ENCODE measurements at places on chromosomes 12 and 14. TPM values are rescaled to one million over a fixed set of nuclear protein-coding genes. Genes with fewer than 3 reads are reported as not detected.

DNA sequence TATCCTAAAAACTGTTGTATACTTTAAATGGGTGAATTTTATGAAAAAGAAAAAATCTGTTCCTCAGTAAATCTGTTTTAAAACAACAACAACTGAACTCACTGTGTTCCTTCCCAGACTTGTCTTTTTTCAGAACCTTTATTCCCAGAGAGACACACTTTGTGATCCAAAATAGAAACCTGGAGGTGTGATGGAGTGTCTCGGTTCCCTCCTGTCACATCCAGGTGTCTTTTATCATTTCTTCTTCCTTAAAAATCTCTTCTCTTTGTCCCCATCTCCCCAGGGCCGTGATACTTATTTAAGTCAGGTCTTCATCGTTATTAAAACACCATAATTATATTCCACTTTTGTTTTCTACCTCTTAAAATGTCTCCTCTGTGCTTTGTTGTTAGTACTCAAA, 76.2 kb upstream of the EVL start:
- no peak for DNase-seq

GRCh38 chr12:112685321-112685720, 106.2 kb upstream of the RPH3A start:
- no peak for DNase-seq

The MGAT4C gene
- 2.3 TPM for total RNA-seq

GRCh38 chr14:84584511-84584910, 945.4 kb upstream of the FLRT2 start:
- DNase-seq: no peak

DNA sequence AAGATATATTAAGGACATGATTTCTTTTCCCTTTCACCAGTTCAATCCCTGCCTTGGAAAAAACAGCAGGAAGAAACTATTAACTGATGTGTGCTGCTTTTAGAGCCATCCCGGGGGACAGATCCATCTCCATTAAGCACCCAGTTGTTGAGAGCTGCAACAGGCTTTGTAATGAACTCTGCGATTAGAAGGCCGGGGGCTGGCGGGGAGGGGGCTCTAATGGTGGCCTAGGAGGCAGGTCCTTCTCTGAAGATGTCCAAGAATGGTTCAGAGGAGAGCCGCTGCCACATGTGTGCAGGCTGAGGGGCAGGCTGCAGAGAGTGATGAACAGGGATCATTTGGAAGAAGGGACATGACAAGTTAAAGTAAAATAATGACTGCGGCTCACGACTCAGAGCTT, 67.8 kb downstream of the GALNT8 start:
- DNase-seq: no peak

The SMOC1 gene
- 0.45 TPM for total RNA-seq

DNA sequence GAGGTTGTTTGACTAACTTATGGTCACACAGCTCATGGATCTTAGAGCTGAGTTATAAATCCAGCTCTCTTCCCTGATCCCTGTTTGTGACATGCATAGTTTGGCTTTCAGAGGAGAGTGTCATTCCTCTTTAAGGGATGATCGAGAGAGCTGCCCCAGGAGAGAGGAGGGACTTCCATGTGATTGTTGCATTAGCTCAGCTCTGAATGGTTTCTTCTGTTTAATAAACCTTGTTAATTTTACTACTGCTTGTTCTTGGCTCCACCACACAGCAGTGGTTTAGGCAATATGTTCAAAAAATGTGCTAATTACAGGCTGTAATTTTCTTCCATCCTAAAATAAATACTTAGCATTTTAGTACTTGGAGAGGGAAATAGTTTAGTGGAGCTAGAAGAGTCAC, 152.5 kb downstream of the C12orf75 start:
- no peak for DNase-seq

GRCh38 chr14:56295743-56296142, 177.5 kb downstream of the PELI2 start:
- no peak for DNase-seq

The GCH1 gene
- total RNA-seq: 2.1 TPM

The FOXN4 gene
- total RNA-seq: not detected

- peak; percentile 65 for DNase-seq
These were observed at the start of gene ASPG for GRCh38 chr14:104085032-104085888. Gene ASPG, plus strand, starts transcription at chr14:104085700. Its CDS starts 71 bp downstream, at chr14:104085771.

DNA sequence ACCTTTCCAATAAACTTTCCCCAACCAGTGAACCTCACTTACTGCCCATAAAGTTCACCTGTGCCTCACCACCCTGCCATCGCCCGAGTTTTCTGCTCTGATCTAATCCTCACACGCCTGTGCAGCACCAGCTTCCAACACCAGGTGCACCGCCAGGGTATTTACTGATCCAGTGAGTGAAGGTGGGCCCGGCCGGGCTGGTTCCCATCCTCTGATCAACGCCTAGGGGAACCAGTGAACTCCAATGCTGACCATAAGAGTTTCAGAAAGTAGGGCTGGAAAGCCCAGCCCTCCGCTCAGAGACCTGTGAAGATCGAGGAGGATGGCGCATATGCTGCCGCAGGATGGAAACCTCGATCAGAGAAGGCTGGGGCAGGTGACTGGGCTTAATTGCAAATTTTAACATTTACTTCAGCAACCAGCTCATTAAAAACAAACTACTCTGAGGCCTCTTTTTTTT, 685 bp upstream of the MYL6B start:
- DNase-seq: peak; percentile 49

- no peak for DNase-seq
These were observed 218.5 kb downstream of the SLC6A15 start for GRCh38 chr12:84694116-84694515.

DNA sequence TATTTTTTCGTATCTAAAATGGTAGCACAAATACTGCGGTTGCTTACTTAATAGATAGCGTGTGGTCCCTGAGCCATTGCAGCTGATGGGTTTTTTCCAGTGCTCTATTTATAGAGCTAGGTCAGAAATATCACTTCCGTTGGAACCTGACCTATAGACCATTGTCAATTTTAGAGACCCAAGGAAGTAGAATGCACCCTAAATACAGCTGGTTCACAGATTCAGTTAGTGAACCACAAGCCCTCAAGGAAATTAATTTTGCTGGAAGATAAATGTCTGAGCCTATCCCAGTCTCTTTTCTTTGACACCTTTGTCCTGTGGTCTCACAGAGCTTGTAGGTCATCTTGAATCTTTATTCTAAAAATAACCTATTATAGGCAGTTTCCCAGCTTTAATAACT, 391.0 kb downstream of the ZFP36L1 start:
- DNase-seq: no peak

The INHBC gene
- not detected for total RNA-seq

DNA sequence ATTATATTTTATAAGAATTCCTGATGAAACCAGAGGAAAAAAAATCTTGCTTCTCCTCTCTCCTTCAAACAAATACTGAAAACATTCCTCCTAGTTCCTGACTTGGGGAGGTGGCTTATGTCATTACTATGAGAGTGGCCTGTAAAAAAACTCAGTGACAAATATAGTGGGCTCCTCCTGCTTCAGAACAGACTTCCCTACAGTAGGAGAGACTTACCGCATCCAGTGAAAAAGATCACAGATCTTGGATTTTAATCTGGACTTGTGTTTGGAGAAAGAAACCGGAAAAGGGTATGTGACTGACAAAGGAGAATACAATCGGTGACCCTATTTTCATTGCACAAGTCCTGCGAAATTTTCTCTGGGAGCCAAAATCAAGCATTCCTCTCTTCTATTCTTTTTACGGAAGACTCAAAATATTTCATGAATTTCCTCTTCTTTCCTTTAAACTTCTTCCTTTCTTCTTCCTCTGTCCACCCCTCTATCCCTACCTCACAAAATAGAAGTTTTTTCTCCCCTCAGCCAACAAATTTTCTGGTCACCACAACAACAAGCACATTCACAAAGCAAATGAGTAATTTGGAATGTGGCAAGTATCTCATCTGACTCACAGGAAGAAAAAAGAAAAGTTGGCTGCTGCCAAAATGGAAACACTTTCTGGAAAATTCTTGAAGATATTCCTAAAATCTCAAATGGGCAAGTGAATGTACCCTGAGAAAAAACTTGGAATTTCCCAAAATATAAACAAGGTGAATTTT, 185.1 kb upstream of the CDKN3 start:
- DNase-seq: no peak

The NTS gene
- 0.20 TPM for total RNA-seq

The CLMN gene
- total RNA-seq: 8.9 TPM

The LRTM2 gene
- total RNA-seq: not detected

GRCh38 chr12:2722806-2723205, 72.0 kb upstream of the FKBP4 start:
- no peak for DNase-seq

The OAS2 gene
- 8.0 TPM for total RNA-seq

The CAPZA3 gene
- not detected for total RNA-seq

DNA sequence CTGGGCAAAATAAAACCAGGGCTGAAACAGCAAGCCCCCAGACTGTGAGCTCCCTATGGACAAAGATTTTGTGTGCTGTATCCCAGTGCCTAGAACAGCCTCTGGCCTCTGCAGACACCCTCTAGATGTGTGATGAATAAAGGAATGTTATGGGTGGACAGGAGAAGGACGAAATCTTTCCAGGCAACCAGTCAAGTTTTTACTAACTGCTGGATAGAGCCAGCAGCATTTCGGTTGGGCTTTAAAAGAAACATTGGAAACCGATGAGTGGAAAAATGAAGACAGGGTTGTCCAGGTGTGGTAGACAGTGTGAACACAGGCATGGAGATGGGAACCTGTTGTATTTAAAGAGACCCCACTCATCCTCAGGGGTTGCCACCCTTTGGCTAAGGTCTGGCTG, 4.0 kb downstream of the CHGA start:
- no peak for DNase-seq

The GPR135 gene
- 2.0 TPM for total RNA-seq

- no peak for DNase-seq
These were observed 20.5 kb upstream of the IFNG-AS1 start for GRCh38 chr12:67968725-67969124.

DNA sequence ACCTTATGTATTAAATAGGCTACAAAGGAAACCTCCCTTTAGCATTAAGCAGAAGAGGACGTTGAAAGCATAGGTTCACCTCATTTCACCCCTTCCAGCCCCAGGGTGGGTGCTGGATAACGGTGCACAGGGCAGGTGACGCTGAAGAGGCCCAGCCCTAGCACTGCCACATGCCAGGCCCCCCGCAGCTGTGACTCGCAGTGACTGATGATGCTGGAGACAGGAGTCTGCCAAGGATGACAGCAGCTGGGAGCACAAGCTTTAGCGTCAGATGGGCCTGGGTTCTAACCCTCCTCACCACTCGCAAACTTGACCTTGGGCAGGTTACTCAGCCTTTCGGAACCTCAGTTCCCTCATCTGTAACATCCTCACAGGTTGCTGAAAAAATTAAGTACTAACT, 76.7 kb downstream of the TBK1 start:
- no peak for DNase-seq

- DNase-seq: no peak
These were observed 62.6 kb downstream of the SEL1L start for GRCh38 chr14:81471062-81471461.

DNA sequence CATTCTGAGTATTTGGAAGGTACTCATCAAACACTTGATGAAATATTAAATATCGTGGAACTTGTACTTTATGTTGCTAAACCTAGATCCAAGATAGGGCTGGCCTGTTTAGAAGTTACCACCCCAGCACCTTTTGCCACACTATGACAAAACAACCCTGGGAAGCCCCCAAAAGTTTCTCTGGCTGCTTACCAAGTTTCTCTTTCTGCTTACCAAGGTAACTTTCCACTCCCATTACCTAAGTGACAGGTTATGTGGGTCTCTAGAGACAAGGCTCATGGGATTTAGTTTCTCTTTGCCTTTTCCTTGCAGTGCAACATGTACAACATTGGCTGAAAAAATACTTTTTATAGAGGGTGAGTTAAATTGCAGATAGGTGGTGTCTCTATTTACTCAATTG, 28.9 kb upstream of the PPM1A start:
- no peak for DNase-seq

The PCED1B gene
- 1.1 TPM for total RNA-seq

DNA sequence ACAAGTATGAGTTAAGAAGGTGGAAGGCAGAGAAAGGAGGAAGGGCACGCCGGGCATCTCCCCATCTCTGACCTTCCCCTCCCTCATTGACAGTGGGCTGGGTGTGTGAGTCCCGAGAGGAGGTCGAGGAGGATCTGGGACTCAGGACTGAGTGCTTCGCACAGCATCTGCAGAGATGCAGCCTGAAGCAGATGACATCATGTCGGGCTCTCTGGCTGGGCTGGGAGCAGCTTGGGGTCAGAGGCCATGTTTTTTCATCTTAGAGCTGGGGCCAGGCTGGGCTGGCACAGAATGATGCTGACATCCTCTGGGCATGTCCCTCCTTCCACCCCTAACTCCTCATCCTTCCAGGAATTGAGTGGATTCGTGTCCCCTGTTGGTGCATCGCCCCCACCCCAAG, 43.5 kb downstream of the CMKLR1 start:
- no peak for DNase-seq

The GRIP1 gene
- total RNA-seq: 7.7 TPM

The ASIC1 gene
- total RNA-seq: 0.99 TPM

- DNase-seq: peak; percentile 34
These were observed 63.6 kb downstream of the TMEM30B start for GRCh38 chr14:61217516-61217915.

DNA sequence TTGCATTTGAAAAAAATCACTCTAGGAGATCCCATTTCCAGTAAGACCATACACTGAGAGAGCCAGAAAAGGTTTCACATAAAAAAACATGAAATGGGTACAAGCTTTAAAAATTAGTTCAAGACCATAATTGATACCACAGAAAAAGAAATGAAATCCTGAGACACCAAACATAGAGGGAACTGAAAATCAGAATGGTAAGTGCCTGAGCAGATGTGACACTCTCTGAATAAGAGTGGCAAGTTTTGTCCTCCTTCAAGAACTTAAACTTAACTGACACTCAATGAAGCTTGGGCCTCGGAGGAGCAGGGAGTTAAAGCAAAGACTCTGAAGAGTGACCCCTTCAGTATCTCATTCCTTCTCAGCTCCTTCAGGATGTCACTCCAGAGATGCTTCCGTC, 23.2 kb upstream of the PTGDR start:
- no peak for DNase-seq

- DNase-seq: no peak
These were observed 237.3 kb downstream of the RGS6 start for GRCh38 chr14:72169521-72169920.

GRCh38 chr12:132445884-132446632, 43.9 kb upstream of the FBRSL1 start:
- peak; percentile 50 for DNase-seq

The CLEC4A gene
- not detected for total RNA-seq
